ENCODE measurements at places on chromosomes 12 and 14.
A peak's percentile ranks its signal among the peaks of the same experiment; 100 is the strongest.

- DNase-seq: no peak
These were observed 414.3 kb downstream of the BCAT1 start for GRCh38 chr12:24534622-24535021.

- DNase-seq: no peak
These were observed 773.7 kb downstream of the BCL11B start for GRCh38 chr14:98498019-98498885.

GRCh38 chr12:88578276-88579160, 1.8 kb downstream of the KITLG start:
- DNase-seq: no peak

- no peak for DNase-seq
These were observed 179.7 kb upstream of the PLXNC1 start for GRCh38 chr12:93968536-93969285.

- no peak for DNase-seq
These were observed 61.1 kb downstream of the RNF34 start for GRCh38 chr12:121461048-121461447.

GRCh38 chr12:49027846-49028555, 9.4 kb upstream of the PRKAG1 start:
- no peak for DNase-seq

DNA sequence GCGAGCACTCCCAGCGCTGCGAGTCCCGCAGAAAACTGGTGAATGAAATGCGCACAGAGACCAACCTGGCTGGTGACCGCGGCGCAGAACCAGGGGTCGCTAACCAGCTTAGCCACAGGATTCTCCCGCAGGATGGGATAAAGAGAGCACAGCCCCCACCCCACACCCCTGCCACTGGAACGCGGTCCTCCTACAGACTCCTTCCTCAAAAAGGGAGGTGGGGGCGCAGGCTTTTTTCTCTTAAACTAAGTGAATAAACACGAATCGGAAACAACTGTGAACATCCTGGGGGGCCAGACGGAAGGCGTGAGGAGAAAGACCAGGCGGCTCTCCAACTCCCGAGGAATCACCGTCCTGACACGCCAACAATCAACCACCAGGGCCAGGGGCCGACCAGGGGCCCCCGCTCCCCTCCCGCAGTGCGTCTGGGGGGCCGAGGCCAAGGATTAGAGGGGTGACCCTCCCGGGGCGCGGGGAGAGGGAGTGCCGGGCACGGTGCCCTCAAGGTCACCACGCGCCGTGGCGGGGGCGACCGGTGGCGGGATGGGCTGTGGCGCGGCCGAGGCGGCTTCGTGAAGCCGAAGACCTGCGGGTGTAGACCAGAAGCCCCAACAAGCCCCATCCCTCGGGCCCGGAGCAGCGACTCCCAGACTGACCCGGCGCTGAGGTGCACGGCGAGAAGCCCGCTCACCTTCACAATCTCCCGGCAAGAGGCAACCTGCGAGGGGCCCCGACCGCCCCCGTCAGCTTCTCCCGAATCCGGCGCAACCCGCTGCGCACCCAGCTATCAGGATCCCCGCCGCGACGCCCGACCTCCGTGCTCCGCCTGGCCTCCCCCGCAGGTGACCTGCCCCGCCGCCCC, 704 bp downstream of the ATP2B1 start:
- DNase-seq: peak; percentile 6

GRCh38 chr12:48824112-48824511, 5.8 kb downstream of the CACNB3 start:
- DNase-seq: no peak

DNA sequence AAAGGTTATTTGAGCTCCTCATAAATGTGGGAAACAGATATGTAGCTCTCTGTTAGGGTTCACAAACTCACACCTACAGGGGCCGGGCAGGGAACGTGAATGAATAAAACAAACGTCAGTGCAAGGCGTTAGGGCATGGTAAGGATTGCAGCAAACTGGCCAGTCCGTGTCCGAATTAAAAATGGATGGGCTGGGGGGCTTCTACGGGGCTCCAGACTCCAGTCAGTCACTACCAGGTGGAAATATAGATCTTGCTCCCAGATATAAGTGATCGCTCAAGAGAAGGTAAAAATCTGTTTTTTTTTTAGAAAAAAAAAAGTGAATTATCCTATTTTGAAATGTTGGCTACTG, 333.1 kb downstream of the MED13L start:
- DNase-seq: no peak

- no peak for DNase-seq
These were observed 30.1 kb downstream of the RPGRIP1 start for GRCh38 chr14:21309956-21310355.

- DNase-seq: no peak
These were observed 1027.2 kb upstream of the TMEM132C start for GRCh38 chr12:127239781-127240180.

DNA sequence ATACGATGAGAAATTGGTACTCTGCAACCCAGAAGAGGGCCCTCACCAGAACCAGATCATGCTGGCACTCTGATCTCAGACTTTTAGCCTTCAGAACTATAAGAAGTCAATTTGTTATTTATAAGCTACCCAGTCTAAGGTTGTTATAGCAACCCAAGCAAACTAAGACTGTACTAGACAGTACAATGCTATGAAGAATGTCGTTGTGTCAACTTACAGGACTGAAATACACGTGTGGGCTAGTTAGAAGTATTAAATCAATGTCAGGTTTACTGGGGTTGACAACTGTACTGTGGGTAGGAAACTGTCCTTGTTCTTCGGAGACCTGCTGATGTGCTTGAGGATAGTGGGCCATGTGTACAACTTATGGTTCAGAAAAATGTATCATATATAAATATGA, 19.7 kb downstream of the DUSP16 start:
- DNase-seq: no peak

GRCh38 chr12:4269279-4269991, 4.1 kb upstream of the CCND2 start:
- peak; percentile 86 for DNase-seq

- DNase-seq: peak; percentile 67
These were observed 831 bp downstream of the CRIP1 start for GRCh38 chr14:105487449-105487985.

DNA sequence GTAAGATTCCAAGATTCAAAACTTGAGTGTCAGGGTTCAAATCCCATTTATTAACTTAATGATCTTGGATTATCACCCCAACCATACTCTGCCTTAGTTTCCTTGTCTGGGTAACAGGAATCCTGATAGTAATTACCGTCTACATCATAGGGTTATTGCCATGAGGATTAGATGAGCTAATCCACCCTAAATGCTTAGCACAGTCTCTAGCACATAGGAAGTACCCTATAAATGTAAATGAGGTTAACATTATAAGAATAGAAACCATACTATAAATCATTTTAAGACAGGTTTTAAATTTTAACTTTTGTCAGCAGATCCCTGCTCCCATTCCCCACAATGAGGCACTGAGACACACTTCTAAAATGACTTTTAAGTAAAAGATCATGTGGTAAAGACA, 36.5 kb downstream of the DBX2 start:
- no peak for DNase-seq

- DNase-seq: no peak
These were observed 201.2 kb downstream of the NELL2 start for GRCh38 chr12:44674875-44675274.

GRCh38 chr12:124459852-124460645, 107.4 kb downstream of the NCOR2 start:
- no peak for DNase-seq

DNA sequence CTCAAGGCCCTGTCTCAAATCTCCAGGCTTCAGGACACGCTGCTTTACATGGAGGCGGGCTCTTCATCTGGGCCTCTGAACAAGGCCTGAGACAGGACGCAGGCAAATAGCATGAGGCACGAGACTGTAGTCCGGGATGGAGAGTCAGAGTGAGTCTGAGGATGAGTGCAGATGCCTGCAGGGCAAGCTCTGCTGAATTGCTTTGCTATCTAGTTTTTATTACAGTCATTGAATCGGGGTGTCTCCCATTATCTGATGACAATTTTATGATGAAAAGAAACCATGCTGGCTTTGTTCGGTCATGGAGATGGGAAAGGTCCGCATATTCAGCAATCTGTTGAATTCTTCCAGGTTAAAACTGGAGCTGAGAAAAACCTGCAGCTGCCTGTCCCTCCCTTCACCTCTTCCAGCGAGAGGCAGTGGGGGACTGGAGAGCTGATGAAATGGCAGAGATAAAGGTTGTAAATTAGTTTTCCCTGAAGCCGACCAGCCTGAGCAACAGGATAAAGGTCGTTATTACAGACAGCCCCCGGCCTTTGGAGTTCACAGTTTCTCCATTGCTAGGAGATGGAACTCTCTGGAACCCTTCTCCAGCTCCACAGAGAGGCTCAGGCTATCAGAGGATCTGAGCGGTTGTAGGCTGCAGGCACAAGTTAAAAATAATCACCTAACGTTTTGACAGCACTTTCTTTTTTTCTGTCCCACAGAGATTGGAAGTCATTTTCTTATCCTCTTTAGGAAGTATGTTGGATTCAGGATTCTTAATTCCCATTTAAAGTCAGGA, 1.3 kb upstream of the ADGRD1 start:
- DNase-seq: no peak

- no peak for DNase-seq
These were observed 984.0 kb downstream of the GALC start for GRCh38 chr14:87008965-87009364.

GRCh38 chr12:105368047-105368646, 37.7 kb downstream of the C12orf75 start:
- no peak for DNase-seq

- DNase-seq: no peak
These were observed 465.4 kb downstream of the FSCB start for GRCh38 chr14:44041700-44042099.

DNA sequence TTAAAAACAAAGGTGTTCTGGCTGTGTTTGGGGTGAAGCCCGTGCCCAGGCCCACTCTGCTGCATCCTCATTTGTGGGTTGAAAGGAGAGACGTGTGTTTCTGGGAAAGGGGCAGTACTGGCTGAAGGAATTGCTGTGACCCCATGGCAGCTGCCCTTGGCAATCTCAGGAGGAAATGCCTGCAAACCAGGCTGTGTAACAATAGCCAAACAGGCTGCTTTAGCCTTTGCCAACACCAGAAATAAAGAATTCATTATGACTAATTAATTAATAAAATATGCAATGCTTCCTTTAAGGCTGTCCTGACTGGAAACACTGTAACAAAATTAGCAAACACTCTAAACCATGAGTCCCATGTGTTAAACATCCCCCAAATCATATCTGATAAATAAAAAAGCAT, 53.0 kb upstream of the KRR1 start:
- DNase-seq: no peak

DNA sequence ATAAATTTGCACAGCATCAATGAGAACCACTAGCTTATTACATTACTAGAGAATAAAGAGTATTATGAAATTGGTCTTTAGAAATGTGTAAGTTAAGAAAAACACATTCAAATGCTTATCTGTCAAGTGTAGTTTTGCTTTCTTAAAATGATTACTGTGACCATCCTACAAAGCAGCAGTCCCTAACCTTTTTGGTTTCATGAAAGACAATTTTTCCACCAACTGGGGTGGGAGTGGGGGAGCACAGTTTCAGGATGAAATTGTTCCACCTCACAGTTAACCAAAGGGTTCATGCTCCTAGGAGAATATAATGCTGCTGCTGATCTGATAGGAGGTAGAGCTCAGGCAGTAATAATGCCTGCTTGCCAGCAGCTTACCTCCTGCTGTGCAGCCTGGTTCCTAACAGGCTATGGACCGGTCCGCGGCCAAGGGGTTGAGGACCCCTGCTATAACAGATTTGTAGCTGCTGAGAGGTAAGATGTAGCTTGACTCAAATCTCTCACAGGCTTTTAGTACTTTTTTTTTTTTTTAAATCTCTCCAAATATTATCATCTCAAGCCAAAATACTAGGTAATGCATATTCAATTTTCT, 45.4 kb downstream of the PPP4R3A start:
- DNase-seq: no peak

GRCh38 chr12:113333877-113334785, 778 bp downstream of the SLC8B1 start:
- DNase-seq: peak; percentile 16

DNA sequence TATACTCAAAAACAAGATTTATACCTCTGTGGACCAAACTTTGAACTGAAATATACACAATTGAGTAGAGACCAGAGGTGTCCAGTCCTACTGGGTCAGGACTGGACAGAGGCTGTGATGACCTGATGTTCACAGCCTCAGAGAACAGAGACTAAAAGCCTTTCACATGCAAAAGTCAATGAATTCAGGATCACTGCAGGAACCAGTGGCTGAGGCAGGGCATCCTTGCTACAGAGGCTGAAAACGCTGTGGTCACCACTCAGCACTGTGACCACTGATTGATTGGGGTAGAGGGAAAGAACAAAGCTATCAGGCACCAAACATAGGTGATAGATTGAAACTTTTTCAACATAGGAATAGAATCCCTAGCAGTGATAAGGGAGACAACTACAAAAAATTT, 25.1 kb downstream of the GRIP1 start:
- no peak for DNase-seq

DNA sequence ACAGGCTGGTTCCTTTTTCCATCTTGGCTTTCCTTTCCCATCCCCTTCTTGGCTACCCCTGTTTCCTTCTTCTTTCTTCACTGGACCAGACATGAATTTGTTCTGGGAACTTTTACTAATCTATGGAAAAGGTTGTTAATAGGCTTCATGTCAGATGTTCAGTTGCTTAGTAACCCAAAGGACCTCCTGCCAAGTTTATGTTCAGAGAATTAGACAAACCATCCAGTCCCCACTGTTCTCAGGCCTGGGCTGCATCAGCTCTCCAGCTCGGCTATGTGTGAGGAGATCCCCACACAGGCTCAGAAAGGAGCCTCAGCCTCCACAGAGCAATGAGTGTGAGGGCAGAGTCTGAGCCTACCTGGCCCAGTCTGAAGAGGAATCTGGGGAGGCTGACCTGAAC, 78.0 kb downstream of the AKAP6 start:
- no peak for DNase-seq

- DNase-seq: no peak
These were observed 7.5 kb downstream of the PSMC1 start for GRCh38 chr14:90263748-90264449.

DNA sequence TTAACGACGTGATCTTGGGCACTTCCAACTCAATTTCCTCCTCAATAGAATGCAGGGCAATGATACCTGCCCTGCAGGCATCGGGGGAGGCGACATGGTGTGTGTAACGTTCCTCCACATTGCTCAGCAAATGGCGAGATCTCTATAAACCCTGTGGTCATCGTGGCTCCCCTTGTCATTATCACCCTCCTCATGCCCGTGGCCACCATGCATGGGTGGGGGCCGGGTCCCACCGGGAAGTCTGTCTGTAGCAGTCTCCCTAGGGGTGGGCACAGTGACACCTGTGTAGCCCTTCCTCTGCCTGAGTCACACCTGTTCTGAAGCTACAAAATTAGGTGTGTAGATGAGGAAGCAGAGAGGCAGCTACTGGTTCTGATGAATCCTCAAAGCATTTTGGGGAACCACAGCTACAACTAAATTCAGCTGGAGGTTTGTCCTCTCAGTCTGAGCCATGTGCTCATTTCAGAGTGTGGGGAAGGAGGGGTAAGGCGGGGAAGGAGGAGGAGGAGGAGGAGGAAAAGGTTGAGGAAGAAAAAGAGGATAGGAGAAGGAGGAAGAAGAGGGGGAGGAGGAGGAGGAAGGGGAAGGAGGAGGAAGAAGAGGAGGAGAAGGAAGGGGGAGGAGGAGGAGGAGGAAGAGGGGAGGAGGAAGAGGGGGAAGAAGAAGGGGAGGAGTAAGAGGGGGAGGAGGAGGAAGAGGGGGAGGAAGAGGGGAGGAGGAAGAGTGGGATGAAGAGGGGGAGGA, 11.0 kb upstream of the CACNA2D4 start:
- no peak for DNase-seq

GRCh38 chr12:40248585-40249297, 23.9 kb downstream of the LRRK2 start:
- no peak for DNase-seq

- peak; percentile 57 for DNase-seq
These were observed 54.9 kb downstream of the EID3 start for GRCh38 chr12:104358353-104359003.

All from T-cell (primary cell).